ENCODE measurements at places on chromosomes 3 and 15.
A peak's percentile ranks its signal among the peaks of the same experiment; 100 is the strongest.

DNA sequence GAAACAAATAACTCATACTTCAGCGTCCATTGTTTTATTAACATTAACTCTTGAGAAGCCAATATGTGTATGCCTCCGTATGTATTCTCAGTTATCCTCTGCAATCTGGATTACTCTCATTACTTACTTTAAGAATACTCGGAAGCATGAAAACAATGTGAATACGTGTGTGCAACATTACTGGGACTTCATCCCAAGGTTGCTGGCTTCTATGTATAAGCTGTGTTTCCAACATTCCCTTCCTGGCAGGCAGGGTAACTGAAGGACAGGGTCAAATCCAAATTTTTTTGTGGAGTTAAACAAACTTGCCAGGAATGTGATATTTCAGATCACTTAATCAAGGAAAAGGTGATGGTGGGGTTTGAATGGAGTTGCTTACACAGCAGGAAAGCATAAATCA lies 34.5 kb upstream of the NR1I2 start:
- no peak for DNase-seq

GRCh38 chr3:65995515-65995914 lies 43.2 kb downstream of the MAGI1 start:
- DNase-seq = no peak

GRCh38 chr3:25768851-25769250 lies 14.4 kb downstream of the NGLY1 start:
- no peak for DNase-seq

DNA sequence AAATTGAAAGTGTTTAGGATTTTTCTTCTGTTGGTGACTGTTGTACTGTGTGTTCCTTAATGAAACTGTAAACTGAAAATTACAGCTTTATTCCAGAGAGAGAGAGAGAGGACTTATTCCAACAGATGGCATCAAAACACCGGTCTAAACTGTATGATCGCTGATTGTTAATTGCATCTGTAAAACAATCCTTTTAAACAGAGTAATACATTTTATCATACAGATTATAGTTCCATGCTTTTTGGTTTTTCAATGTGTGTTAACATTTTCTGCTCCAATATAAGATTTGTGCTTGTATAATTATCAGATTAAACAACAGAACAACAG lies 289.7 kb upstream of the DNAJC19 start:
- no peak for DNase-seq

GRCh38 chr3:191985691-191986090 lies 524.7 kb downstream of the PYDC2 start:
- no peak for DNase-seq

DNA sequence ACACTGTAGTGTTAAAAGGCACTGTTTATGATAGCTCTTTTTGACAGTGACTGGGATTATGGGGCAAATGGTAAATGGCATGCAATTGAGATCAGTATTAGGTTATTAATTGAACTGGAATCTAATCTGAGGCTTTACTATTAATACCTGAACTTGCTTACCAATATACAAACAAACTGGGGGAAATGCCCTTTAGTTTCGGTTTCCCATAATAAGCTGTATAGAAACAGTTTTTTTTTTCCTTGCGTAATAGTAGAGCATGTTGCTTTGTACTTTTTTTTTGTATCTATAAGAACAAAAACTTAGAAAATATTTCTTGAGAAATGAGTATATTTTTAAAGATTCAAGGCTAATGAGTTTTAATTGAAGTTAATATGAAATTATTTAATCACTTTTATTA lies 95.0 kb downstream of the FNDC3B start:
- no peak for DNase-seq

DNA sequence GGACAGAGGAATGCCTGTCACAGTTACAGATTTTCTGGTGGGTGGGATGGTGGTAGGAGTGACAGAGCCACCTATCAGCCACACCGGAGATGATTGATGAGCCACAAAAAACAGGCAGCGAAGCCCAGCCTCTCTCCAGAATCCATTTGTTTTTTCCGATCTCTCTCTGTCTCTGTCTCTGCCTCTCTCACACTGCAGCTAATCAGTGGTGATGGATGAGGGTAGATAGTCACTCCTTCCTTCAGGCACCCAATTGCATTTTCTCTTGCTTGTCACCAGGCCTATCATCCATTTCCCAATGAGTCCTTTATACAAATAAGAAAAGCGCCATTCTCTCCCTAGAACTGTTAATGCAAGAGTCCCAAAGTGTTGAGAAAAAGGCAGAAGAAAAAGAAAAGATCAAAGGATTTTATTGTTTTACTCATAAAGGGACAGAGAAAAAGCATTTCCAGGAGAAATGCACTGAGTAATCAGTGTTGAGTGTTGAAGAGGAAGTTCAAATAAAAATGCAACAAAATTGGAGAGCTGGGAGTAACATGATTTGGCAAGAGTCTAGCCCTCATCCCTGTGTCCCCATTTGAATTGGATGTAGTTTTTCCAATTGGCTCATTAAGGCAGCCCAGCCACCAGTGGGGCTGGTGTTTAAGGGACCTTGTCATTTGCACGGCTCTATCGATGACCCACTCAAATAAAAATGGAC lies 1089.3 kb downstream of the TUSC7 start:
- no peak for DNase-seq

DNA sequence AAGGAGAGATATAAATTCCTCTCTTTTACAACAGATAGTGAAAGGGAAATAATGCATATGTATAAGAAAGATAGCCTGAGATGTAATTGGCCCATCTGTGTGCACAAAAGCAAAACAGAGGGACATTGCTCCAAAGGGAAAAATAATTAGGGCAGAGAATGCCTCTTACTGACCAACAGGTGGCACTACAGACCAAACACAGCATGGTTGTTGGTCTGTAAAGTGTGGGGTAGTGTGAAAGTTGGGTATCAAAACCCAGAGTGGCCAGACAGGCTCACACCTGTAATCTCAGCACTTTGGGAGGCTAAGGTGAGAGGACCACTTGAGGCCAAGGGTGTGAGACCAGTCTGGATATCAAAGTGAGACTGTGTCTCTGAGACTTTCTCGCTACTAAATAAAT lies 4.5 kb upstream of the TLNRD1 start:
- peak; percentile 74 for DNase-seq

DNA sequence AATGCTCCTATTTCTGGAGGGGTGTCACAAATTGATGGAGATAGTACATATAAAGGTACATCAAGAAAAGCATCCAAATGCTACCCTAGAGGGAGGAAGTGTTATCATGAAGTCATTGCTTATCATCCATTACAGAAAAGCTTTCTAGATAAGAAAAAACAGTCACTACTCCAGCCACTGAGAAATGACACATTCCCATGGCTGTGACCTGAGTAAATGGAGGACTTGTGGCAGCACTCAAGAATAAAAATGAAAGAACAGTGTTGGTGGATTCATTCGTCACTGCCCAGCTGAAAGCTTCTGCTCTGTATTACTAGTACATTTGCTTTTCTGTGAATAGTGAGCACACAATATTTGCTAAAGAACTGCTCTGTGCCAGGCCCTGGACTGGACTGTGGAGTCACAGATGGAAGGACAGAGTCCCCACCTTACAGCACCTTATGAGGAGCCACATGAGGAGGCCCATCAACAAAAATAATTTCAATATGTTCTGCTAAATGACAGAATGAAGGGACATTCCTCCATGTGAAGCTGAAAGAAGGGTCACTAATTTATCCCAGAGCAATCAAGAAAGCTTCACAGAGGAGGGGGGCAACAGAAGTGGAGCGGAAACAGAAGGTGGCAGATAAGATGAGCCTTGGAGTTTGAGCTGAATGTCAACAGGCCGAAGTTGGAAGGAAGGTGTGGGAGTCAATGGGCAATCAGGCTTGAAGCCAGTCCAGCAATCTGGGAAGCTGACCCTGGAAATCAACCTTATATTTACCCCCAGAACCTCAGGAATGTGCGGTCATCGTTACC lies 343.5 kb upstream of the TRIM42 start:
- no peak for DNase-seq

DNA sequence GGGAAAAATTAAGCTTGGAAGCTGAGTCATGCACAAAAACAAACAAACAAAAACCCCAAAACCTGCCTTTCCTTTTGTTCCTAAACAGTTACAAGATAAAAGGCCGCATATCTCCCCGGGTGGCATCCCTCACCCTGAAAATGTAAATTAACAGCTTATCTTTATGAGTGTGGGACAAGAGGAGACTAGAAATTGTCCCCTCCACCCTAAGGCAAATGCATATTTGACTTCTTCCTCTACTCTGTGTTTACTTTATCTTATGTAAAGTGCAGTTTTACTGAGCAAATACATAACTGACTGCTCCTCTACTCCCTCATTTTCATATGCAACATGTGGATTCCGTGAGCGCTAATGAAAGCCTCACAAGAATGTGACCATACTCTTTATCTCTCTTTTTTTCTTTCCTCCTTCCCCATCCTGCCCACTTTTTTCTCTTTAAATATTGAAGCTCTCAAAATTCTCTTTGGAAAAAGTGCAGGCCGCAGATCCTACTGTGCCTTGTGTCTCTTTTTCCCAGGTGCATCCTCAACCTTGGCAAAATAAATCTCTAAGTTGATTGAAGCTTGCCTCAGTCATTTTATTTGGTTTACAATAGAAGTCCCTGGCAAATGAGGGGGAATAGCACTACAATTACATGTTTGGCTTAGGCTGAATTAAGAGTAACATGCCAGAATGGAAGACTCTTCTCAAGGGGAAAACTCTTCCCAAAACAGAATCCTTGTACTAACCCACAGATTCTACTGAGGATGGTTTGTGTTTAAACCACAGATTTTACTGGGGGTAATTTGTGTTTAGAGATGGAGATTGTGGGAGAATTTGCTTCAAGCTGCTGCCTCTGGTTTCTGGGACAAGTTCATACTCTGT lies 72.7 kb upstream of the WDR72 start:
- peak; percentile 10 for DNase-seq

DNA sequence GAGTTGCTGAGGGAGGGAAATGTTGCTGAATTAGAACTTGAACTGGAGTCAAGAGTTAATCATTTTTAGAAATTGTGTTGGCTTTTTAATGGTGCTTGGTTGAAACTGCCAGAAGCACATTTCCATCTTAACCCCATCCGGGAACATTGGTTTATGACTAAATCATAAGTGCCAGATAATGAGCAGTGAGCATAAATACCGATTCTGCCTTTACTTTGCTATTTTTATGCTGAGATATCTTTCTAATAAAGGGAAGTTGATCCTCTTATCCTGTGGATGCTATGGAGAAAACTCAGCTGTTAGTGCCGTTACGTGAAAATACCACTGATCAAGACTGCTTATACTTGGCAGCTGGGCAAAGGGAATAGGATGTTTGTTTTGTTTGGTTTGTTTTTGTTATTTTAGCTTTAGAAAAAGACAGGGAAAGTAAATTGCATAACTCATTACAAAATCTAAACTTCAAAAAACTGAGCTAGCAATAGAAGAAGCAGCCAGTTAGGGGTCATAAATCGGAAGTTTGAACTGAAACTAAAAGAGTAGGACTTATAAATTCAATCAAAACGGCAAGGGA lies 813.1 kb downstream of the NAALADL2 start:
- no peak for DNase-seq

All from GM23338 (cell line).